ENCODE measurements at places on chromosomes 1 and 21.

GRCh38 chr1:229843627-229844238 lies 217.7 kb downstream of the URB2 start:
- DNase-seq: peak; percentile 61

DNA sequence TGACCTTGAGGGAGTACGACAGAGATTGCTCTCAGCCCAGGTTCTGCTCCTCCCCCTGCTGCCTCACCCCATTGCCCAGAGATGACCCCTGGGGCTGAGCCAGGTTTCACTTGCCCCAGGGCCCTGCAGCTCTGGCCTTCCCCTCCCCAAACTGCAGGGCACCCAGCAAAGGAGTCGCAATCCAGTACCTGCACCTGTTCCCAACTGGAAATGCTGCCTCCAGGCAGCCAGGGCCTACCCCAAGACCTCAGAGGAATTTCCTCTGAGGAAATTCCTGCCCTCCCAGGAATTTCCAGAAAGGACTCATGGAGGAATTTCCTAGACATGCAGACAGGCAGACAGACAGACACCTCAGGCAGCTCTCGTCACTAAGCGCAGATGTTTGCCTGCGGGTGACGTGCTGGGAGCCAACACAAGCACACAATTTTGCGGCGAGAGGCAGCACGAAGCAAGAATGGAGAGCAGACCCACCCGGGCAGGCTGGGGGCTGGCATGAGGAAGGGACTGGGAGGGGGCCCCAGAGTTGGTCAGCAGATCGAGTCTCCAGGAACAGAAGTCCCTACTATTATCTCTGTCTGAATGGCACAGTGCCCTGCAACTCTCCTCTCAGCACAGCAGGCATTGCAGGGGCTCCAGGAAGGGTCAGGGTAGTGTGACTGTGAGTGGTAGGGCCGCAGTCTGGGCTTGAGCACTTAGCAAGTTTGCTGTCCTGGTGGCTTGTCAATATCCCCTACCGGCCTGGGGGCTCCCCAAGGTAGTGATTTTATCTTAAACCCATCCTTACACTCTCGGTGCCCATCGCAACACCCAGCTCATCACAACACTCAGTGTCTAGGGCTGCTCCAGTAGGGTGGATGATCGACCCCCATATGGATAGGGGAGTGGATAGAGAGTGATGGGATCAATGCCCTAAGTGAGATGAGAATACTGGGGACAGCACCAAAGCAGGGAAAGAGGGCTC lies 2.9 kb upstream of the EFNA1 start:
- no peak for DNase-seq

DNA sequence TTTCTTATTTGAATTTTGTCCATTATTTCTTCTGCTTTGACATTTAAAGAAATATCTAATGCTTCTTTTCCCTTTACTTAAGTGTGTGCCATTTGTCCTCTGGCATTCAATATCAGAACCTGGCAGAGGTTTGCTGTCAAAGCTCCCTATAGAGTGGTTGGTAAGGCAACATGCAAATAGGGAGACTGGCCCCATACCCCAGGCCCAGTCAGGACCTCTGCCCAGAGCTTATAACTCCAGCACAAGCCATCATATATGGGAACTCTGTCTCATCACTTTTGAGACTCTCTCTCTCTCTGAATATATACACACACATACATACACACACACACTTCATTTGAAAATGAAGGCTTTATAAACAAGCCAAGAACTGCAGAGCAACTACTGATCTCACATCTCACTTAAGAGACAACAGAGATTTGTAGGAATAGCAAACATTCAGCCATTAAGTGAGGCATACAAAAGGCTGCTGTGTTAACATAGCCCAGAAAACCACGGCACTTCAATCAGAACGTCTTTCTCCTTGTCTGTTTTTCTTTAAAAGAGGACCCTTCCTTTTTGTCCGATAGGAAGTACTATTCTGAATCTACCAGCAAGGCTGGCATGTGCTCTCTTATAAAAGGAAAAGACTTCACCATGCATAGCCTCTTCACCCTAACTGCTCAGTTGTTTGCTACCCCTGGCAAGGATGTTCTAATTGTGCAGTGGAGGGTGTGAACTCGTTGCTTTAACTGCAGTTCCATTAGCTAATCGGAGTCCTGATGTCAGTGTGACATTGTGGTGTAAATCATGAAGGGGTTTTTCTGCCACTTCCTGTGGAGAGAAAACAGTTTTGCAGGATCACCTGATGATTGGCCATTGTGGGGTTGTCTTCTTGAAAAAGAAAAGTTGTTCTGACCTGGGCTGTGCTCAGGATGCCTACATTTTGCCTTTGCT lies 101.7 kb downstream of the NR5A2 start:
- no peak for DNase-seq

GRCh38 chr1:87284456-87285240 lies 44.0 kb upstream of the LMO4 start:
- no peak for DNase-seq

DNA sequence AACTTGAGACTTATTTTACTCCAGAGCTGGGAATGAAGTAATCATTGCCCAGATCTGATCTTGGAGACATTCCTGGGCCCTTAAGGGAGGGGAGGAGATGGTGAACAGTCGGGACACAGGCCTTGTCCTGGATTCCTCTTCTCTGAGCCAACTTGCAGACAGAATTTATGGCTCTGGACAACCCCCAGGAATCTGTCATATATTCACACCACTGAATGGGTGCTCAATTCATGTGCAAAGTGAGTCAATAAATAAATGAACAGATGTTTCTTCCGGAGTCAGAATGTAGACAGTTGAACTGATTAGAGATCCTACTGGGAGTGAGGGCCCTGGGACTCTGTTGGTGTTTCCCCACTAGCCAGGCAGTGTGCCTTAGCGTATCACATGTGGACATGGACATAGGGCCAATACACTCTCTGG lies 2.6 kb downstream of the TUFT1 start:
- DNase-seq: peak; percentile 22

DNA sequence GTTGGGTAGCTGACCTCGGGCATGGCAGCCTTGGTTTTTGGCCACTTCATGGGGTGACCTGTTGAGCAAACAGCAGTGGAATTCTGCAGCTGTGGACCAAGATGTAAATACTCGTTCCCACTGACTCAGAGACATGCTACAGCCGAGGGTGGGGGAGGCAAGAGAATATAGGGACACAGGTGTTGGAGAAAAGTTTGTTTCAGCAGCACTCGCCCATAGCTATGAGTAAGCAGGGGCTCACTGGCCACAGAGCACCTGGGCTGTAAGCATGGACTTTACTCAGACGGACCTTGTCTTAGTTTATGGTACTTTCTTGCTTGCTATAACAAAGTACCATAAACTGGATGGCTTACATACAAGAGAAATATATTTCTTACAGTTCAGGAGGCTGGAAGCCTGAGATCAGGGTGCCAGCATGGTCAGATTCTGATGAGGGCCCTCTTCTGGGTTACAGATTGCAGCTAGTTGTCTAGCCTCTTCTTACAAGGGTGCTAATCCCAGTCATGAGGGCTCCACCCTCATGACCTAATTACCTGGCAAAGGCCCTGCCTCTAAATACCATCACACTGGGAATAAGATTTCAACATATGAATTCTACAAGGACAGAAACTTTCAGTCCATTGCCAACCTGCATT lies 437.2 kb upstream of the DAB1 start:
- no peak for DNase-seq

DNA sequence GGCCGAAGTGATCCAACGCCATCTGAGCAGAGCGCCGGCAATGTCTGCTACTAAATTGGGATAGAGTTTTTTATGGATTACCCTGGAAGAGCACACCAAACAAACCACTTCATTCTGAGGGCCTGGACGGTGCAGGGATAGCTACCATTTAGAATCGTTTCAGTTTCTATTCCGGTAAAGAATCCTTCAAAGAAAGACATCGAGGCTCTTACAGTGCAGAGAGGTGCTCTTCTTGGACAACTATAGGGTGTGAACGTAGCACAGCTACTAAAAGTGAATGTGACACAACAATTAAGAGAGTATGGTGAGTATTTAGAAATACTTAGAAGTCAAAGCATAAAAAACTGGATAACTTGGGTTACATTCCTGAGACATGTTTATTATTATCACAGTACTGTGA lies 16.1 kb downstream of the HIVEP3 start:
- DNase-seq: no peak
